Activated CD8-positive, alpha-beta memory T cell treated with anti-CD3 and anti-CD28 coated beads, Interleukin-2, amount 50 U/mL, for 48 hours (primary cell): ENCODE measurements at places on chromosomes 1 and 21.
A peak's percentile ranks its signal among the peaks of the same experiment; 100 is the strongest.

- no peak for DNase-seq
Observed at GRCh38 chr1:94061513-94062443, 59.2 kb downstream of the ABCA4 start.

GRCh38 chr1:35505911-35506798, 51.0 kb downstream of the KIAA0319L start:
- peak; percentile 55 for DNase-seq

DNA sequence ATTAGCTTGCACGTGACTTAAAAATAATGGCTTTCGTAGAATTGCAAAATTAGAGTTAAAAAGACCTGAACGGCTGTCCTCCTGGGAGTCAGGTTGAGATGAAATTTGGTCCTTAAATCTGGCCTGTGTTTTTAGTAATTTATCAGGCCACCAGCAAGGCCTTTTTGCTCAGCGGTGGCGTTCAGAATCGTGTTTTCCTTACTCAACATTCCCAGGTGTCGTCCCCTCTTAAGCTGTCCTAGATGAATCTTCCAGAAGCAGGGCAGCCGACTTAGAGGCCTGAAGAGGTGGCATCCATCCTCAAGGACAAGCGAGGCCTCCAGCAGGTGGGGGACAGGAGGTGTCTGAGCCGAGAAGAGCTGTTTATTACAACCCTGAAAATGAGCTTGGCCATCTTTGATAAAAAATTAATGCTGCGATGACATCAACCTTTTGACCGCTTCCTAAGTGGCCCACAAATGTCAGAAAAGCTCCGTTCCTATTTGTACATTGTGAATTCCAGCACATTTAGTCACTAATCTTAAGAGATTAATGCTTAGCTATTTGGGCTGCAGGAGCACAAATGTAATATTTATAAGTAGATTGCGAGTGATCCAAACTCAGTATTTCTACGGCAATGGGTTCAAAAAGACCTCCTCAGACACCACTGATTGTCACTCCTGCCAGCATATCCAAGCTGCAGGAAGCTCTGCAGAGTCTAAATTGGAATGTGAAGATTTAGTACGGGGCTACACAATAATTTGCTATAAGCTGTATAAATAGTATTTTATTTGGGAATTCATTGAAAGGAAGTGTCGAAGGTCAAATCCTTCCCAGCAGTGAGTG, 344.1 kb upstream of the VAMP3 start:
- no peak for DNase-seq

GRCh38 chr1:18580691-18581419, 49.8 kb upstream of the PAX7 start:
- DNase-seq: no peak

DNA sequence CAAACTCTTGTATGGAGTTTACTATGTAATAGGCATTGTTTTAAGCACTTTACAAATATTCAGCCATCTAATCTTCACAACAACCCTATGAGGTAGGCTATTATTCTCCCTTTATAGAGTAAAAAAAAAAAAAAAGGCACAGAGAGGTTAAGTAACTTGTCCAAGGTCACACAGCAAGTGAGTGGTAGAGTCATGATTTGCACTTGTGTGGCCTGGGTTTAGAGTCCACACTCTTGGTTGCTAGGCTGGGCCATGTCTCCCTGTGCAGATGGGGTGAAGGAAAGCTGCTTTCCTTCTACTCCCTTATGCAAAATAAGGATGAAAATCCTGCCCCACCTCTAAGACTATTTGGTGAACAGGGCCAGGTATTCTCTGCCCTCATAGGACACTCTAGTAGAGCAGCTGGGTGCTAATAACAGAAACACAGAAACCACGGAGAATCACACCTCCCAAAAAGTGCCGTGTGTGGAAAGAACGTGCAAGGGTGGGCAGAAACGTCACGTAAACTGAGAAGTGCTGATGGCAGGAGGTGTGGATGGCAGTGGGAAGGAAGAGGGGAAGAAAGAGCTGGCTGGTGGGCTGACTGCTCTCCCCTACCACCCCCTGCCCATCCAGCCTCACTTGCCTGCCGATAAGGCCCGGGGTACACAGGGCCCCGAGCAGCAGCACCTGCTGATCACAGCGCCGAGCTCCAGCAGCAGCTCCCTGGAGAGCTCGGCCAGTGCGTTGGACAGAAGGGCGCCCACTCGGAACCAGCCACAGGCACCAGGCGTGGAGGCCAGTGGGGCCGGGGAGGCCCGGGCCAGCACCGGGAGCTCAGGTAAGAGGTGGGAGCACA, 28.3 kb upstream of the VPS13D start:
- no peak for DNase-seq

GRCh38 chr1:112393631-112393974, 2.4 kb upstream of the CTTNBP2NL start:
- no peak for DNase-seq

DNA sequence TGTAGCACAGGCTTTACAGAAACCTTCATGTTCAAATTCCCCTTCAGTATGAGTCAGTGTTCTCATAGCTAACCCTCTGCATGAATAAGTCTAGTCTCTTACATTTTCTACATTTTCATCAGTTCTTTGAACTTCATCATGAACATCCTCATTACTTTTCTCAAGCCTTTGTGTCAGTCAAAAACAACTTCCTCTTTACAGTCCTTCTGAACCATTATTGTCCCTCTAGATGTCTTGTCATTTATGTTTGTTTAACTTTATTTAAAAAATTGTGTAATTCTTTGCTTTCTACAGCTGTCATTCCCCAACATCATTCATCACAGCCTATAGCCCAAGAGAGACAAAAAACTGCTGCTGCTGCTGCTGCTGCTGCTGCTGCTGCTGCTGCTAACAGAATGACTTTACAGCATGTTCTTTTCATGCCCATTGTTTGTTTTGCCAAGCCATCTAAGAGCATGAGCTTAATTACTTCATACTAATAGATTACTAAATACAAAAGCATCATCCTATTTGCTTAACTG, 133.1 kb downstream of the LRRC40 start:
- no peak for DNase-seq

GRCh38 chr1:16315437-16315836, 36.8 kb downstream of the FBXO42 start:
- no peak for DNase-seq

GRCh38 chr1:241503444-241503843, 16.1 kb downstream of the FH start:
- DNase-seq: no peak

GRCh38 chr1:80468356-80468755, 1332.4 kb upstream of the ADGRL2 start:
- no peak for DNase-seq

- DNase-seq: no peak
Observed at GRCh38 chr1:83006271-83006670, 992.7 kb downstream of the TTLL7 start.

DNA sequence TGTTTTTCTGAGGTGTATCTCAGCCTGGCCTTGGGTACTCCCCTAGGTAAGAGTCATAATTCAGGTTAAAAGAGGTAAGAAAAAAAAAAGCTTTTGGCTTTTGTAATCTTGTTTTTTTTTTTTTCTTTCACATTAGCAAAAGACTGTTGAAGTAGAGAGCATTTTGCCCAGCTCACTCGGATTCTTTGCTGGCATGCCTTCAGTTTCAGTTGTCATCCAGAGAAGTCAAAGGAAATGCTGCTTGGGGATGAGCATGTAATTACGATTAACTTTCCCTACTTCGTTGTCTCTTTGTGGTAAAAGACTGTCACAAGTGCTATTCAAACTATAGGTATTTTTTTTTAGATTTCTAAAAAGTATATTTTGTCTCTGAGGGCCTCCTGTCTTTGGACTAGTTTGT, 6.3 kb downstream of the BACH1 start:
- DNase-seq: no peak

GRCh38 chr1:158506369-158506987, 34.5 kb downstream of the OR10R2 start:
- DNase-seq: peak; percentile 61

DNA sequence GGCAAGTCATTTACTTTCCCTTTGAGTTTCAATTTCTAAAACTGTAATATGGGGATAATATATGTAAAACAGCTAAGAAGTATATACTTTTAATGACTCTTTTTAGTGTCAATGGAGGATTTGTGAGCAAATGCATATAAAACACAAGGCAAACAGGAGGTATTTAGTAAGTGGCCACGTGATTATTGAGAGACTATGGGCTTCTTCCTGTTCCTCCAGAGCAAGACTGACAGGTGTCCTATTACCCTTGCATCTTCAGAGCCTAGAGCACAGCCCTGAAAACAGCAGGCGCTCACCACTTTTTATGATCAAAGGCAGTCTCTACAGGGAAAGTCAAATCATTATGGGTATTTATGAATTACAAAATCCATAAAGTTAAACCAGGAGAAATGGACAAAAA, 941 bp upstream of the ROR1 start:
- DNase-seq: no peak

- DNase-seq: no peak
Observed at GRCh38 chr1:178092878-178093493, 918 bp upstream of the RASAL2 start.

- DNase-seq: no peak
Observed at GRCh38 chr1:97849345-97850340, 71.2 kb downstream of the DPYD start.

- DNase-seq: no peak
Observed at GRCh38 chr1:193681422-193681821, 495.0 kb upstream of the B3GALT2 start.

DNA sequence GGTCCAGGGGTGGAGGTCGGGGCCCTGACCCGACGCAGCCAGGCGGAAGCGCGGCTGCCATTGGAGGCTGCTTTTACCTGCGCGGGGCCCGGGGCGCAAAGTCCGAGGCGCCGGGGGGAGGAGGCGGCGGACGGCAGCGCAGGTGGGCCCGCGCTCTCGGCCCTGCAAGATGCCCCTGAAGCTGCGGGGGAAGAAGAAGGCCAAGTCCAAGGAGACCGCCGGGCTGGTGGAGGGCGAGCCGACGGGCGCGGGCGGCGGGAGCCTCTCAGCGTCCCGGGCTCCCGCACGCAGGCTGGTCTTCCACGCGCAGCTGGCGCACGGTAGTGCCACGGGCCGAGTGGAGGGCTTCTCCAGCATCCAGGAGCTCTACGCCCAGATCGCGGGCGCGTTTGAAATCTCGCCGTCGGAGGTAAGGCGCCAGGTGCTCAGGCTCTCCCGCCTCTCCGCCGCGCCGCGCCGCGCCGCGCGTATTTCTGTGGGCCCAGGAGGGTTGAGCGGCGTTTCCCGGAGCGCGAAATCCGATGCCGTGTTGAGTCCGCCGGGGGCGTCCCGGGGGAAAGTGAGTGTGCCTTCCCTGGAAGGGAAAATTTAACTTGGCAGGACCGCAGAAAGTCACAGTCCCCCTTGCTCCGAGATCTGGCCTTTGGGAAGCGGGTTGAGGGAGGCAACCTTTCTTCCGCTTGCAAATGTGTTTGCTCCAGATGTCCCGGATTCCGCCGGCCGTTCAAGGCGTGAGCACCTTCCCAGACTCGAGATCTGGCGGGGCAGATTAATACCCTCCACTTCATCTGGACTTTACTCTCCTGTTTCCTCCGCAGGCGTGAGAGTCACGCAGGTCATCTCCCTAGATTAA, at the start of gene GIPC2:
Gene GIPC2 (plus strand): TSS at position 41 of the 853 bp plus-strand sequence. CDS start 129 bp downstream, at position 170.
- peak; percentile 70 for DNase-seq

DNA sequence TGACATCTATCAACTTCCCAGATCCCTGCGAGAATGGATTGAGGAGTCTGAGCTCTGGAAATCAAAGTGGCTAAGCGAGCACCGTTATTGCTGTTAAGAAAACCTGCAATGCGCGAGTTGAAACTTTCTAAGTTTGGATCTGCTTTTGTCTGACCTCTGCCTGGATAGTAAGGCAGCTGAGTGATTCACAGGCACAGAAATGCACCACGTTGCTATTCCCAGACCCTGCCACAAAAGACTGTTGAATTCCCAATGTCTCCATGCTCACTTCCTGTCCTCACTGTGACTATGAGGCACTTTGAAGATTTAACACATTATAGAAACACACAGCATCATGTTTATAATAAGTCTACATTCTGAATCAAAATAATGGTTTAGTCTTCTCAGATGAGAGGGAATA, 27.1 kb upstream of the CNIH3 start:
- DNase-seq: no peak

DNA sequence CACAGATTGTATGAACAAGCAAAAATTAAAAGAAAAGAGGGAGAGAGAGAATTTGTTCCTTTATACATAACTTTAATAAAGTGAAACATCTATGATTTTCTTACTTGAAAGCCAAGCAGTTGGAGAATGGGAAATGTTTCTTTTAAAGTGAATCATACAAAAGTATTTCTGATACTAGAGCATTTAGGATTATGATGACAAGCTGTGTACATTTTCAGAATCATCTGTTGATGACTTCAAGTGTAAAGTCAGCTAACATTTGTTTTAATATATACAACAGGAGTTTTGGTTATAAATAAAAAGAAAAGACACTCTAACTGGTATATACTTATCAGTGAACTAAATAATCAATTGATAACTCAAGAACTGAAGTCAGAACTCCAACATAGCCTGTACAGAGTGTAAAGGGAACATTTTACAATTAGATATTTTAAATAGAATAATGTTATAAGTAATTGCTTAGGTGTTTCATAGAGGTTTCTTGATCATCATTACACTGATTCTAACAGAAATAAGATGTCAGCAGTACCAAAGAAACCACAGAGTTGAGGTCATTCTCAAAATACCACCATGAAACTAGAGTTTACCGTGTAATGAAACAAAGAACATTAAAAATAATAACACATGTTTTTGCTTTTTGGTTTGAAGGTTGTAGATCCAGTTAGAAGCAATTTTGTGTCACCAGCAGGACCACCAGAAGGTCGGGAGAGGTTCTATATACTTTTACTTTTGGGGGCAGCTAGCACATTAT, 103.4 kb downstream of the COL24A1 start:
- no peak for DNase-seq

GRCh38 chr1:69540052-69540451, 27.7 kb upstream of the LRRC7 start:
- no peak for DNase-seq

GRCh38 chr1:9243066-9243739, 8.6 kb downstream of the H6PD start:
- no peak for DNase-seq

- DNase-seq: no peak
Observed at GRCh38 chr1:186479162-186479561, 18.2 kb upstream of the PDC start.

DNA sequence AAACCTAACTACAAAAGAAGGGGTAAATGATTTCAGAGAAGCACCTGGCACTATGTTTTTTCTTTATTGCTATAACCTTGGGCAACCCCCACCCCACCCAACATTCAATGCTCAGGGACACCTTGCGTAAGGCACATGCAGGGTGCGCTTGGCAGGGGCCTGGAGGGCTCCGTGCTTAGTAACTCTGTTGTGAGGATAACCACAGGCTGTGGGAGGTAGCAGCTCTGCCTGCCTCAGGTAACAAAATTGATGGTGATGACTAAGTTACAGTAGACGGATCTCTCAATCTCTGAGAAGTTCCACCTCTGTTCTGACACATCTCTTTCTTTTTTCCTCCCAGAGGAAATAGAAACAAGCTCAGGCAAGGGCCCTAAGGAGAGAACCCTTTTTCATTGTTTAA, 8.7 kb upstream of the CCN1 start:
- no peak for DNase-seq

DNA sequence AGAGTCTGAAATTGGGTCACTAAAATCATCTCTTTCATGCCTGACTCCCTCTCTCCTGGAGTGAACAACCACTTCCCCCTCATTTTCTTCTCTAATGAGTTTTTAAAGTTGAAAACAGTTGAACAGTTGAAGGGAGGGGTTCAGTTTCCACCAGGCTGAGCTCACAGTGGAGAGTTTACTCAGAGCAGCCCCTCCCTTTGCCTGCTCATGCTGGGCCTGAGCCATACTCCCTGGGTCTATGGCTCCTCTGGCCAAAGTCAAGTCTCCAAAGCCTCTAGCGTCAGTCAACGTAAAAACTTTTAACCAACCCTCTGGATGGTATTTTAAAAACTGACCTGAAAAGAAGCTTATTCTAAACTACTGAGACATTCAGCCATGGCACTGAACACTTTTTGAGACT, 100.8 kb upstream of the RNPC3 start:
- no peak for DNase-seq
